CD8-positive, alpha-beta memory T cell (primary cell): ENCODE measurements at places on chromosomes 1 and 21. TPM values are rescaled to one million over a fixed set of nuclear protein-coding genes. Genes with fewer than 3 reads are reported as not detected.

Gene CDCA8
- total RNA-seq, result 37.4 TPM

Gene PRSS38
- total RNA-seq, result not detected

GRCh38 chr1:42173155-42173933, 8.8 kb upstream of the GUCA2A start:
- DNase-seq, result peak; percentile 51

Gene DPT
- total RNA-seq, result not detected

DNA sequence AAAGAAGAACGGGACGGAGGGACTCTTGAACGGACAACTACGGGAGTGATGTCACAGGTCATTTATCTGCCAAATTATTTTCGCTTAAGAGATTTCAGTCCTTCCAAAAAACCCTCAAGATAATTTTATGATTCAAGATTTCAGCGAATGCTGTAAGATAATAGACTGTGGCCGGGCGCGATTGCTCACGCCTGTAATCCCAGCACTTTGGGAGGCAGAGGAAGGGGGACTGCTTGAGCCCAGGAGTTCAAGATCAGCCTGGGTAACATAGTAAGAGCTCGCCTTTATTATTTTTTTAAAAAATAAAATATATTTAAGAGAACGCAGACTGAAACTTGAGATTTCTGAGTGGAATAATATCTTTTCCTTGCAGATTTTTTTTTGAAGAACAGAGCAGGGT, 609 bp downstream of the RWDD2B start:
- no peak for DNase-seq

DNA sequence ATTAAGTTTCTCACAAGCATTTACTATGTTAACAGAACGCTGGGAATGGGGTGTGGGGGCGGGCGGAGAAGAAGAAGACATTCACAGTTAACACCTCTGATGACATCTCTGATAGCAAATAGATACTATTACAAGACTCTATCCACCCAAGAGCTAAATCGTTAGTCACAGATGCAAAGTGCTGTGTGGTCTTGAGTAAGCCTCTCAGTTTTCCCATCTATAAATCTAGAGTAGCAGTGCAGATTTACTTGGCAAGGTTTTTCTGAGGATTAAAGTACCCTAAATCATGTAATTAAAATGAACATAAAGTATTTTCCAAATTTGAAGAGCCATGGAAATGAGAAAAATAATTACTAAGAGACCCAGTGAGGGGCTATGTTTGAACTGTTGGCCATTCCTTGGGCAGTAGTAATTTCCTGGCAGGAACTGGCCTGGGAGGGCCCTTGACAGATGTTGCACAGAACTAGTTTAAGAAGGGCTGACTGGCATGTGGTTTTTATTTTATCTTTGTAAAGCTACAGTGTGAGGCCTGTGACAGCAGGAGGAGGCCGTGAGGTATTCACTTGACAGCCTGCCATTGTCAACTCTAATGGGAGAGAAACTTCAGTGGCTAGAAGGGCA, 58.7 kb upstream of the APOBEC4 start:
- DNase-seq, result no peak

DNA sequence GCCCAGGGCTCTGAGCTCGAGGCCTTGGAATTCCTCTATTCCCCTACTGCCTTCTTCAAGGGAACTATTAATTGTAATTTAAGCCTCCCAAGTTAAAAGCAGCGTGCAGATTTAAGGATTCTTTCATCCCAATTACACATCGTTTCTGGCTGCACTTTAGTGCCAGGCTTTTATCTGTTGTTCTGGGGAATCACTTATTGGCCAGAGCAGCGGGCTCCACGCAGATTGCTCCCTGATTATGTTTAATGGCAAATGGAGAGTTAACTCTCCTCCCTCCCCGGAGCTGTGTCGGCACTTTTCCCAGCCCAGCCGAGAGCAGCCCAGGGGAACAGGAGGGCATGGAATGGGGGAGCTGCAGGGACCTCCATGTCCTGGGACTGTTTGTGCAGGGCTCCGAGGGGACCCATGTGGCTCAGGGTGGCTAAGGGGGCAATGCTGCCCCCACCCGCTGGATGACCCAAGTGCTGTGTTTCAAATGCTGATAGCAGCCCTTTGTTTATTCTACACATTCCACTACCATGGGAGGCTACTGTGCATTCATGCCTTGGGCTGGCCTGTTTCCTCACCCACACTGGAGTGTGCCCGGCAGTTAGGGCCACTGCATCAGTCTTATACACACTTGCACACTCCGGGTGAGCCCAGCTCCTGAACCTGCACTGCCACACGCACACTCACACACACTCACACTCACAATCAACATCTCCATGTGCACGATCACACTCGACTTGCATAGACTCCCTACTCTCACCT, 93.3 kb upstream of the POU3F1 start:
- DNase-seq, result no peak

Gene KIF14
- total RNA-seq, result 9.3 TPM

DNA sequence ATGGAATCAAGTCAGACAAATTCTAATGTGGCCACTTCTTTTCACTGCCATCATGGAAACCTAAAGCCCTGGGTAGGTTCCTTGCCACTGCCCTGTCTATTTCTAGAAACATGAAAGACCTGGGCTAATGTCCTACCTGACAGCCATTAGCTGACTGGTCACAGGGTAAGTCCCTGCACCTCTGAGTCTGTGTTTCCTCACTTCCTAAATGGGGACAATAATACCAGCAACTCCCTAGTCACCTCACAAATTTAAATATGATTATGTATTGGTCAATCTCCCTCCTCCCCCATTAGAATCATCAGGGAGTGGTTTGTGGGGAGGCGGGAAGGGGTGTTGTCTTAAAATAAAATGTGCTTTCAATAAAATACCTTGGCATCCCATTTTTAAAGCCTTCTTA, 2.2 kb downstream of the CREG1 start:
- no peak for DNase-seq

- no peak for DNase-seq
These were observed 312.6 kb downstream of the DUSP10 start for GRCh38 chr1:221429264-221429663.
